Panc1 (cell line): ENCODE measurements at places on chromosomes 4 and X.
A peak's percentile ranks its signal among the peaks of the same experiment; 100 is the strongest.

GRCh38 chr4:186702940-186703339, 20.7 kb downstream of the FAT1 start:
- DNase-seq, result no peak

DNA sequence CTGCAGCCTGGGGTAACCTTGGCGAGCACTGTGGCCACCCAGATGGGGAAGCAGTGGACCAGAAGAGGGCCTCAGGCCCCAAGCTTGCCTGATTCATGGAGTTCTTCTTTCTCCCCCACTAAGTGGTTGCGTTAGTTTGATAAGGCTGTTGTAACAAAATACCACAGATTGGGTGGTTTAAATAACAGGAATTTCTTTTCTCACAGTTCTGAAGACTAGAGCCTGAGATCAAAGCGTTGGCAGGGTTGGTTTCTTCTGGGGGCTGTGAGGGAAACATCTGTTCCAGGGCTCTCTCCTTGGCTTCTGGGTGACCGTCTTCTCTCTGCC, 105.7 kb upstream of the GATB start:
- no peak for DNase-seq

GRCh38 chr4:39712819-39713607, 15.1 kb downstream of the UBE2K start:
- no peak for DNase-seq

DNA sequence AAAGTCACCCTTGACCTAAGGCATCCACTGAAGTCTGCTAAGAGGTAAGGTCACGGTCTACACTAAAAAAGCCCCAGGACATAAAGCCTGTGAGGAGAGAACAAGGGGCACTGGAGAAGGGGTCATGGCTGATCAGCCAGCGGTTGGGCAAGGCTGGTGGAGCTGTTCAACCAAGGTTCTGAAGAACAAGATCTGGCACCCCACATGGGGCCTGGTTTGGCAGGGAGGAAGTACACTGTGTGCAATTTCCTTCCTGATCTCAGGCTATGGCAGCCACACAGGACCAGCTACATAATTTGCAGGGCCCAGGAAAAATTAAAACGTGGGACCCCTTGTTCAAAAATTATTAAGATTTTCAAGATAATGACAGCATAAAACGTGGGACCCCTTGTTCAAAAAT, 14.1 kb upstream of the BRS3 start:
- DNase-seq, result no peak

DNA sequence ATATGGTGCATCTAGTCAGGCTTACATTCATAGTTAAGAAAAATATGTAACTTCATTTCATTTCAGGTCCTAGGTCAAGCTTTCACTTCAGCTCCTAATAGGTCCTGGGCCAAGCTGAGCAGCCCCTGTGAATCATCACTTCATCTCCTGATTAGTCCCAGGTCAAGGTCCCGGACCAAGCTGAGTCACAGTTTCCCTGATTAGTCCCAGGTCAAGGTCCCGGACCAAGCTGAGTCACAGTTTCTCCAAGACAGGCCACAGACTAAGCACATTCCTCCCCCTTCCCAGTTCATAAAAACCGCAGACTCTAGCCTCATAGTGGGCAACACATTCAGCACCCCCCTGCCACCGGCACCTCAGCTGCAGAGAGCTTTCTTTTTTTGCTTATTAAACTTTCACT, 1331.8 kb downstream of the PCDH19 start:
- no peak for DNase-seq

- peak; percentile 96 for DNase-seq
Measured at GRCh38 chr4:83548151-83548905, 12.4 kb downstream of the GPAT3 start.

DNA sequence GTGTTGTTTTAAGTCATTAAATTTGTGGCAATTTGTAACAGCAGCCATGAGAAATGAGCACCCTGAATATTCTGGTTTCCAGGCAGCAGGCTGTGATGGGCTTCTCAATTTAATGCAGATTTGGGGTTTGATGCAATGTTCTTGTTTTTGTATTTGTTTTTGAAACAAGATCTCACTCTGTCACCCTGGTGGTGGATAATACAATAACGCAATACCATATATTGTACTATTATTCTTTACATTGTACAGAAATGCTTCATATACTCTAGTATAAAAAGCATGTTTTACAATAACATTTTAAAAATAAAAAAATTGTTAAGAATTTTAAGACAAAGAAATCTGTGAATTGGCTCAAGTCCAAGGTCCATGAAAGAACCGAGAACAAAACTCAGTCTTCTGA, 129.1 kb downstream of the USP46 start:
- no peak for DNase-seq

DNA sequence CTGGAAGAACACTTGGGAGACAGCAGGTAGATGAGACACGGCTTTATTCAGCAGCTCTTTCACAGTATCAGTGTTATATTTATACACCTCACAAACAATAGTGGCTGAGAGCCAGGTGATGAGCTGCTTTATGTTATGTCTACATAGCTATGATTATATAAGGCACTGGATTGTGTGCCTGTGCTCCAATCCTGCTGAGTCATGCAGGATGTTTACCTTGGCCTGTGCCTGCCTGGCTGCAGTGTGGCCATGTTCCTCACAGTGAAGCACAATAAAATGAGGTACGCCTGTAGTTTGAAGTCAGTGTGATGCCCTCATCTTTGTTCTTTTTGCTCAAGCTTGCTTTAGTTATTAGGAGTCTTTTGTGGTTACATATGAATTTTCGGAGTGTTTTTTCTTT, 31.3 kb downstream of the CXCL13 start:
- DNase-seq, result peak; percentile 52

DNA sequence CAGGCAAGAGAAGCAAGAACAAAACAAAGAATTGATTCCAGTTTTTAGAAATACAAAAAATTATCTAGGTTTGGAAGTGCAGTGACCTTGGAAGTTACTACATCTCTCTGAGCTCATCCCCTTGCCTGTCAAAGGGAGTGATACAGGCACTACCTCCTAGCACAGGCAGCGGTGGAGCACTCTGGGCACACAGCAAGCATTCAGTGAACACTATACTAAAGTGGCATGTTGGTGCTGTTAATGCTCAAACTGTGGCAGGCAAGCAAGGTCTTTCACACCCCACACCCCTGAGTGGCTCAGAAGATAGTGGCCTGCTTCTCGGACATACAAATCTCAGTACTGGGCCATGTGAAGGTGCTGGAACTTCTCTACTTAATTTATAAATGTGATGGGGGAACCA, 51.2 kb downstream of the DRD5 start:
- no peak for DNase-seq

GRCh38 chr4:38150766-38151165, 190.6 kb downstream of the PTTG2 start:
- no peak for DNase-seq

DNA sequence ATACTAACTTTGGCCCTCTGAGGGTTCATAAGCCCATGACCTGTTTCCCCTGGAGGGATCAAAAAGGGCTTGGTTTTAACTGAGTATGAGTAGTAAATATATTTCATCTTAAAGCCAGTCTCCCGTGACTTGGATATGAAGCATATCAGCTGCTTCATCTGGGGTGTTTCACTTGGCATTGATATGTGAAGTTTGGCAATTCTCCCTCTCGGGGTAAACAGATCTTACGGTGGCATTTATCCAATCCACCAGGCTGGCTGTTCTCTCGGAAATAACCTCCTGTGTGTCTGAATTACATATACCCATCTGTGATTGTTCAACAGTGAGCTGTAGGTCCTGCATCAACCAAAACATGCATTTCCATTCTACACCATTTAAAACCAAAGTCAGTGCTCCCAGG, 130.7 kb downstream of the ADAM29 start:
- DNase-seq, result no peak

DNA sequence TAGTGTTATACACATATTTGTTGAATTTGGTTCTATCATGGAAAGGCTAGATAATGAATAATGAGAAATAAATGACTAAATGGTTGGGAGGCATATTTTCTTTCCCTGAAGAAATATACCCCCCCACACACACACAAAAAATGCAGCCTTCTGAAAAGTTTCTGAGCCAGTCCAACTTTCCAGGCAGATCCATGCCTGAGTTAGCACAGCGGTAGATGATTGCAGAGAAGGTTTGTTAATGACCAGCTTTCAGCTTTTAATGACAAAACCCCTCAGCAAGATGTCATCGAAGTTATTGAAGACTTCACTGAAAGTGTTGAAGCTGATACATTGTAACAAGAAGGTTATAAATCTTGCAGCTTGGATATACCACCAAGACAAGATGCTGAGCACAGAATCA, 61.4 kb downstream of the GBA3 start:
- DNase-seq, result no peak

GRCh38 chr4:163269166-163269565, 63.2 kb downstream of the NPY1R start:
- DNase-seq, result no peak

DNA sequence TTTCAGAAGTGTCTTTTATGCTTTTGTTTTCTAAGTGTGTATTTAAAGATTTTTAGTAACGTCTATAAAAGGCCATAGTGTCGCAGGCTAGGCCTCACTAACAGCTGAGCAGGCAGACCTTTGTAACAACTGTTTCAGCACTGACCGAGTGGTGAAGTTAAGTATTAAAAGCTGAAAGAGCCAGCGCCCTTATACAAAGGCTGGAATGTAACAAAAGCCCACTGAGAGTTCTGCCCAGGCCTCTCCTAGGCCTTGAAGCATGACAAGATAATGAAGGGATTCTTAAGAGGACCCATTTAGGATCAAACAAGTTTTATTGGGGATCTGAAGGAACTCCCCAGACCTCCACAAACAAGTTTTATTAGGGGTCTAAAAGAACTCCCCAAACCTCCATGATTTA, 722.5 kb upstream of the PRKX start:
- no peak for DNase-seq

GRCh38 chrX:16187024-16187760, 19.9 kb downstream of the MAGEB17 start:
- DNase-seq, result no peak

DNA sequence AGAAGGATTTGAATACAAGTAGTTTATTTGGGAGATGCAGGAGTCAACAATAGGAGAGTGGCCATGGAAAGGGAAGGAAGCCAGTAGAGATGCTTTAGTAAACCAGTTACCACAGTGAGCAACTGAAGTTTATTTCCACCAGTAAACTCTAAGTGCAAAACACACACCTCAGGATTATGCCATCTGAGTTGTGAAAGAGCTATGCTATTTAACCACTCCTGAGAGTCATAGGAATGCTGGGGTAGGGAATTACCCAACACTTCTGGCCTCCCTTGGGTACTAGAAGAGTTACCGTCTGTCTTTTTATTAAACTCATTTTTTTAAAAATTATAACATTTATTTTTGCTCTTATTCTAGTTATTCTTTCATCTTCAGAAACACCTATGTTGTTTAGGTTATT, 834.6 kb upstream of the AMOT start:
- DNase-seq, result no peak

GRCh38 chrX:63961964-63962363, 176.9 kb upstream of the ARHGEF9 start:
- DNase-seq, result no peak

DNA sequence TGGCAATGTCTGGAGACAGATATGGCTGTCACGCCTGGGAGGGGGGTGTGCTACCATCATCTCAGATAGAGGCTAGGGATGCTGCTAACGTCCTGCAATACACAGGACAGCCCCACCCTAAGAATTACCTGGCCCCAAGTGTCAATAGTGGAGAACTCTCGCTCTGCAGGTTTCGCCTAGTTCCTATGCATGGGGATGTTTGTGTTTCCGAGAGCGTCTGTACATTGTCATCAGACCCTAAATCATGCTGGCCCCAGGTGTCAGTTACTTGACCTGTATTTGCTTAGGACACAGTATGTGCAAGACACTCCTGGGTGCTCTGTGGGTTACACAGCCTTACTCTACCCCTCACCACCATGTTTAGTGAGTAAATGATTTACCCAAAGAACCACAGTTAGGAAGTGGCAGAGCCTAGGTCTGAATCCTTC, 90.8 kb downstream of the AFF1 start:
- DNase-seq, result no peak

GRCh38 chr4:48141048-48141447, 7.0 kb upstream of the TXK start:
- no peak for DNase-seq

GRCh38 chrX:134020910-134021309, 35.5 kb upstream of the GPC3 start:
- no peak for DNase-seq

DNA sequence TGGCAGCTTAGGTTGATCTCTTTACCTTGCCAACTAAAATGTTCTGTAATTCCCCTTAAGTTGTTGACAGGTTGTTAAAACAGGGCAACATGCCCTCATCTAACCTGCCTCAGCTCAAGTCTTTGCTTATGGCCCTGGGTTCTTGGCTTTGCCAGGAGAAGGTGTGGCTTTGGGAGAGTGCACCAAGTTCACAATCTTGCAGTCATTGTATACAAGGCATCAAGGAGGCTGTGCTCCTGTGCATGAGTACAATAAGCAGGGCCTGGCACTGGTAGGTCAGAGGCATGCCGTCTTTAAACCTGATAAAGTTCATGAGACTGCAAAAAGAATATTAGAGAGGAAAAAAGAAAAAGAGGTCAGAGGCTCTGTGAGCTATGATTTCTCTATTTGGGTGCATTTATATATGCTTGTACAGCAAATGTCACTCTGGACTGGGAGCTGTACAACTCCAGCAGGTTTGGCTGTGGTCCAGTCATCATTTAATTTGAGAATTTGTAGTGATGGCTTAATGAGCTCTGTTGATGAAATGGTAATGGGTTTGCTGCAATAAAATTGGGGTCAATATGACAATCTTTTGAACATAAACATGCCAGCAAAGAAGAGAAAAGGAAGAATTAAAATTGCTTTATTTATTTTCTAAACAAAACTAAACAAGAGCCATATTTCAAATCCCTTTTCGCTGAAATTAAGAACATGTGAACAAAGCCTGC, 30.3 kb downstream of the AREG start:
- no peak for DNase-seq

- no peak for DNase-seq
Measured at GRCh38 chr4:114026447-114026846, 47.0 kb upstream of the ARSJ start.

DNA sequence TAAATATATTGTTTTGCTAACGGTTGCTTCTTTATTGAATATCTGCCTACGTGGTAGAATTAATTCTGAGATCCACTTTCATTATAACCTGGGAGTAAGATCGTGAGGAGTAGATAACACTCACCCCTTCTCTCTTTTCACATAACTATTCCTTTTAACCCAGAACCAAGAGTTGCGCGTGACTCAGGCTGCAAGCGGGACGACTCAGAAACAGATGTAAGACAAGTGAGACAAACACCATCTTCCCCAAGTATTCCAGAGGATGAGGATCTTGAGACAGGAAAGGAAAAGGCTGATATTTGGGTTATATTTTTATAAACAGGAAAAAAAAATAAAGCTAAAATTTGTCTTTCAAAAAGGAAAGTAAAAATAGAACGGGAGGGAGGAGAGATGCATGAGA, 318.8 kb upstream of the NOCT start:
- no peak for DNase-seq

DNA sequence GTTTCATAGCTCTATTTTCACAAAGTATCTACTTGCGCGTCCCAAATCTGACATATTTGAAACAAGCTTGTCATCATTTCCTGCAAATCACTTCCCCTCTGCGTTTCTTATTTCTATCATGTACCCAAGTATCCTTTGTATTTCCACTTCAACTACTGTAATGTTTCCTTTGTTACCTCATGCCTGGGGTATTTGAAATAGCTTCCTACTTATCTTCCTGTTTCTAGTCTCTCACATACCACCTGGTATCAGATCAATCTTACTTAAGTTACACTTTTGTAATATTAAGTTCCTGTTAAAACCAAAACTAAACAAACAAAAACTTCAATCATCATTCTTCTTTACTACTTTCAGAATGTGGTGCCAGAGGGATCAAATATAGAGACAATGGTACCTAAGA, 93.6 kb upstream of the SMAD1 start:
- DNase-seq, result no peak

GRCh38 chrX:39242187-39242586, 440.9 kb downstream of the MID1IP1 start:
- no peak for DNase-seq
